Omental fat pad (tissue), 4 donors: ENCODE measurements at places on chromosomes 16 and 17. TPM values are rescaled to one million over a fixed set of nuclear protein-coding genes. Genes with fewer than 3 reads are reported as not detected.

DNA sequence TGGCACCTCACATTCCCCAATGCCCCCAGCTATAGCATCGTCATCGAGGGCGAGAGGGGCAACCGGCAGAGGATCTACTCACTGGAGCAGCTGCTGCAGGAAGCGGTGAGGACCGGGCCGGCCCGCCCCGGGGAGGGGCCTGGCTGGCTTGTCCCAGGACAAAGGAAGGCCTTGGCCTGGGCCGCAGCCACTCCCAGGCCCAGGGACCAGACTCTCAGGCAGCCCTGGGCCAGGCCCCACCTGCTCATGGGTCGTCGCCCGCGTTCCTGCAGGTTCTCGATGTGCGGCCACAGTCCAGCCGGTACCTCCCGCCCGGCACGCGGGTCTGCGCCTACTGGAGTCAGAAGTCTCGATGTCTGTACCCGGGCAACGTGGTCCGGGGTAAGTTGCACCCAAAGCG, 53.4 kb downstream of the ACTG1 start:
- DNase-seq: no peak

GRCh38 chr17:57862694-57863667, 13.1 kb upstream of the MRPS23 start:
- no peak for DNase-seq

DNA sequence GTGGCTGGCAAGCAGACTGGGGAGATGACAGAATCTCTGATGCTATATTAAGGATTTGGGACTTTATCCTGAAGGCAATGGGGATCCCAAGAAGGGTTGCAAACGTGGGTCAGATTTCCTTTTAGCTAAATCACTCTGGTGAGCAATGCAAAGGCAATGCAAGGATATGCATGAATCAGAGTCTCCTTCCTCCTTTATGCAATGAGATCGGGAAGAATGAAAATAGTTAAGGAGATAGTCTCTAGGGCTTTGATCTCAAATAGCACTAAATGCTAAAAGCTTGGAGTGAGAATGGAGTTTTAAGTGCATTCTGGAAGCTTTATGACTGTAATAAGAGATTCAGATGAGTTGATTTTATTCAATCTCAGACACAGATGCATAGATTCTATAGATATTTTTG, 27.2 kb upstream of the SHISA9 start:
- DNase-seq: no peak

DNA sequence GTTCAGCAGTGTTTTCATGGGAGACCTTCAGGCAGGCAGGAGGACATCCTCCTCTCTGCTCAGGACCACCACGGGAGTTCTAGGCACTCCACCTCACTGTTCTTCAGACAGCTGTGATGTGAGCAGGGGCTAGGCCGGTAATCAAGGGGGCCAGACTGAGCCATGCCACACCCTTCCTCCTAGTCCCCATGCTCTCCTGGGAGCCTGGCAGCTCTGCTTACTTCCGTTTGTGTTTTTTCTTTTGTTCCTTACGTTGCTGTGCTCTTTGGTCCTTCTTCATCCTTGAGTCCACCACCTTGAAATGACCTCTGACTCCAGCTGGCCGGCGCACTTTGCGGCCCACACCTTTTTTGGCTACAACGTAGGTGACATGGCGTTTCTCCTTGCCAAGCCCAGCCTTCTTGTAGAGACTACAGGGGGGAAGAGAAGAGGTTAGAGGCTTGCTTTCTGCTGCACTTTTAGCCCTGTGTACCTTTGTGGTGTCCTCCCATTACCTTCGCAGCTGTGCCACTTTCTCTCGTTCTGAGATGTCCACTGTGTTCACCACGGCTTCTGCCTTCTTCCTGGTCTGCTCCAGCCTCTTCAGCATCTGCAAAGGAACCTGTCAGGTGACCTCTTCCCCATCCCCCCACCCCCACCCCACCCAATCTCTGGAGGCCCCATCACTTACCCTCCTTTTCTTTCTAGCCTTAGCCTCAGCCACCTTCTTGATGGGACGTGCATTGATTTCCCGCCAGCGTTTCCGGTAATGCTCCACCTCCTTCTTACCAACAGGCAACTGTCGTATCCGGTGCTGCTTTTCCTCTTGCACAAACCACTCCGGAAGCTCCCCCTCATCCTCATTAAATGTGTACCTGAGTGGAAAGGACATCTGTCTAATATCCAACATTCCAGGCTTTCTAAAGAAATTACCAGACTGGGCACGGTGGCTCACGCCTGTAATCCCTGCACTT, 7.4 kb upstream of the PSMC5 start:
- no peak for DNase-seq

Gene RRN3
- 43.8 TPM for total RNA-seq
